ENCODE measurements at places on chromosomes 6 and 20. TPM values are rescaled to one million over a fixed set of nuclear protein-coding genes. Genes with fewer than 3 reads are reported as not detected.

GRCh38 chr20:49415005-49415667 is 67.3 kb downstream of the KCNB1 start:
- no peak for DNase-seq

Gene OR2J3
- not detected for total RNA-seq

- no peak for DNase-seq
Observed at GRCh38 chr6:79494841-79495240, 42.4 kb downstream of the LCA5 start.

DNA sequence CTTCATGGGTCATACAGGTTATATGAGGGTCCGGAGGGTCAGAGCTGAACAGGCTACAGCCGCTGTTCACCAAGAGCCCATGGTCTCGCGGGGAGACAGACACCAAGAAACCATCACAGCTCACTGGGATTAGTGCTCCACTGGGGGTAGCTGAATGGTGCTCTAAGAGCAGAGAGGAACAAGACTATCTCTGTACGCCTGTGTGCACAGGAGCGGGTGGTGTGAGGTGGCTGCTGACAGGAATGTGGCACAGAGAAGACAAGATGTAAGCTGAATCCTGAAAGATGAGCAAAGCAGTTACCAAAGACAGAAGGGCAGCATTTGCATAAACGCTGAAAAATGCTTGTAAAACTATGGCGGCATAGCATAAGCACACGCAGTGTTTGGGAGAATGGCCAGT is 139.1 kb downstream of the GMPR start:
- DNase-seq = no peak

DNA sequence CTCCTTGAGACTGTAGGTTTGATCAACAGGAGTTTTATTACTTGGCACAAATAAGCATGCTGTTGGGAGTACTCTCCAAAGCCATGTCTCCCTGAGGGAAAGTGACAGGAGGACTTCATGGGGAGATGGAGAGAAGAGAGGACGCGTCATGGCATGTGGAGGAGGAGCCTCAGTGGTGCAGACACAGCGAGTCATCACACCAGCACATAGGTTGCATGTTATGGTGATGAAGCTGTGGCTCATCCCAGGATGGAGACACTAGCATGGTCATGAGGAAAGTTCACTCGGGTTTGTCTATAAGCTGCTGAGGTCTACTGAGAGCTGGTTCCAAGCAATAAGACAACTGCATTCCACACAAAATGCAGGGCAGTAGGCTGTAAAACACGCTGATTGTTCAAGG is 13.2 kb upstream of the SSTR4 start:
- no peak for DNase-seq

GRCh38 chr6:10520468-10520867 is 683 bp upstream of the GCNT2 start:
- DNase-seq = no peak

Gene SMOC2
- 0.13 TPM for total RNA-seq

Gene LAMA2
- 0.28 TPM for total RNA-seq

DNA sequence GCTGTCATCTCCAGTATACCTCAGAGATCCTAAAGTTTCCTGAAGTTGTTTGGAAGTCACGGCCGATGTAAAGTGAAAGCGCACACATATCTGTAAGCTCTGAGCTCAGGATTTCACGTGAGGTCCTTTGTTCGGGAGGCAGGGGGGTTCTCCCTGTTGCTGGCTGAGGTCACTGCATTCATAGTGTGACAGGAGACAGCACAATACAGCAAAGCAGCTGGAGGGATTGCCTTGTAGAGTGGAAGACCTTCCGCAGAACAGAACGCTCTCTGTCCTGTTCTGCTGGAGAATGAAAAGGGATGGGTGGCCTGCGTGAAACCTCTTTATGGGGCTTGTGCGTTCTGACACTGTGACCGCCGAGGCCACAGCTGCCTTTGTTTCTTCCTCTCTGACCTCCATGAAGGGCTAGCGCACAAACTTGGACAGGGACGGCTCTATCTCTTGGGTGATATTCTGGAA is 13.4 kb upstream of the SERPINB1 start:
- DNase-seq = no peak

Measured in Panc1 (cell line).